Urinary bladder (tissue), 4 donors: ENCODE measurements at places on chromosomes 7 and 10.

DNA sequence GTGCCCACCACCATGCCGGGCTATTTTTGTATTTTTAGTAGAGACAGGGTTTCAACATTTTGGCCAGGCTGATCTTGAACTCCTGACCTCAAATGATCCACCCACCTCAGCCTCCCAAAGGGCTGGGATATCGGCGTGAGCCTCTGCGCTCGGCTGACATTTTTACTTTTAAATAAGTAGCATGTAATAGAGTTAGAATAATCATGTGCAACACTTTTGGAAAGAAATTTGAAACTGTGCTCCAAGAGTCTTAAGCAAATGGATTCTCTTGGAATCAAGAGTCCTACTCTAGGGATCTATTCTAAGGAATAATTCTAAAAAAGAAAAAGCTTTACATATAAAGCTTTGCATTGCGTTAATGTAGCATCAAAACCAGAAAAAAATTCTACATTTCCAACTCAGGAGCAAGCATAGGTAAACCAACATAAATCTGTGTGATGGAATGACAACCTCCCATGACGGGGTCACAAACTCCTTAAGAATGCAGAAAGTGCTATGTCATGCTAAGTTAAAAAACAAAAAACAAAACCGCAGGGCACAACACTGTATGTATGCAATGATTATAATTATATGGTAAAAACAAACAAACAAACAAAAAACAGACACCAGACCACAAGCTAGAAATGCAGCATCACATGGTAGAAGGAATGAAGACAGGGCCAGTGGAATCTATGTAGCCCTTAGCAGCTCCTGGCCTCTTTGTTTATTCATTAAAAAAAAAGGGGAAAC lies 98.7 kb downstream of the RNF216 start:
- no peak for DNase-seq

DNA sequence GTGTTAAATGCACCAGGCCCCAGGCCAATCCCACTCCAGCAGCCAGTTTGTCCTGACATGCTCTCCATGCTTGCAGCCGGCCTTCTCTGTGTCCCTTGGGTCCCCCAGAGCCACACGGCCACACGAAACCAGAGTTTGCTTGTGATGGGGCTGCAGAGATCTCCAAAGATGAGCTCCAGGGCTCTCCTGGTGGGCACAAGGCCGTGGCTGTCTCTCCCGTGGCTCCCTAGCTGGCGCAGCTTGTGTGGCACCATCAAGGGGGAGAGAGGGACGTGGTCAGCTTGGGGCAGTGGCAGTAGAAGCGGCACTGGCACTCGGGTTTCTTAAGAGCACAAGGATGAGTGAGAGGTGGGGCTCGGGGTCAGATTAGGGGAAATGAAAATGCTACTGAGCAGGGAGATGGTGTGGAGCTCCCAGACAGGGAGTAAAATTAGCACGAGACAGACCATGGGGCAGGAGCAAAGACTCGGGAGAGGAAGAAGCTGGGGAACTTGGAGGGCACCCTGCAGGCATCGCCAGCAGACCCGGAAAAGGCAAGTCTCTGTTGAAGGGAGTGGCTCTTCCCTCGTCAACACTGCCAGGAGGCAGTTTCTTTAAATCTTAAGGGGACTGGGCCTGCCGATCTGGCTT lies 572.5 kb upstream of the FOXK1 start:
- no peak for DNase-seq

DNA sequence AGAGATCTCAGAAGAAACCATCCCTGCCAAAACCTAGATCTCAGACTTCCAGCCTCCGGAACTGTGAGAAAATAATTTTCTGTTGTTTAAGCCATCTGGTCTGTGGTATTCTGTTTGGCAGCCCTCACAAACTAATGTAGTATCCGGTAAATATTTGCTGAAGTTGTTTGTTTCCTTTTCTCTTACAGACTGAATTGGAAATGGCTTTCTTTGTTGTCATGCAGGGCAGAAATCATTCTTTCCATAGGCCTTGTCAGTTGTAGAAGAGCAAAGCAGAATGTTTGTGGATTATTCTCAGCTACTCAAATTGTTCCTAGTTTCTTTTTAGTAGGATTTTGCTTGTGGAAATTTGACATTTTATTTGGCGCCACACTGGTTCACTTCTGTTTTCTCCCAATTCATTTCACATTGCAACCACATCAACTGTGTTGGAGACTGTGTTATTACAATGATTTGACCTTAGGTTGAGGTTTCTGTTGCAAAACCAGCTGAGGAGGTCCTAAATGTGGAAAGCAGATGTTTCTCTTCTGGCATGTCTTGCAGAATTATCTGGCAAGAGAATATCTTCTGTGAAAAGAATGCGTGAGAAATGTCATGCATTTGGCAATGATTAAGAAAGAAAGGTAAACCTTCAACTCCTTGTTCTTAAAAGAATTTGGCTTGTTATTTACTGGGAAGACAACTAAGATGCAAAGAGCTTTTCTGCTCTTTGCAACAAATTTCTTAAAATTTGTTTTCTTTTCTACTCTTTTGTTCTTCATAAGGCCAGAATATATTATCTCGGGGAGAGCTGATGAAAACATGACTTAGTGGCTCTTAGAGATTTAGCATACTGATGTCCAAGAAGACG lies 25.8 kb downstream of the ACTA2 start:
- no peak for DNase-seq

GRCh38 chr10:74842301-74842954 lies 16.0 kb downstream of the KAT6B start:
- DNase-seq = no peak

DNA sequence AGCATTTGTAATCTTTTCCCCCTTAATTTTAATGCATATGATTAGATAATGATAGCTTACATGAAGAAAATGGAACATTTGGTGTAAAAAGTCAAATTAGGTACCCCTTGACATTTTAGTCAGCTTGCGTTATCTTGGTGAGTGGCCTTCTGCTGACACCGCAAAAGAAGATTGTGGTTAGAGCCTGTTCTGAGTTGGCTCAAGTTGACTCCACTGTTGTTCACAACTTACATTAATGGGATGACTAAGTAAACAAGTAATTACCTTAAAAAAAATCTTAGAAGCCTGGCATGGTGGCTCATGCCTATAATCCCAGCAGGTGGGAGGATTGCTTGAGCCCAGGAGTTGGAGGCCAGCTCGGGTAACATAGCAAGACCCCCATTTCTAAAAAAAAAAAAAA lies 24.2 kb downstream of the TRRAP start:
- DNase-seq = no peak

GRCh38 chr7:157551325-157552070 lies 214.7 kb downstream of the DNAJB6 start:
- DNase-seq = no peak

GRCh38 chr7:12102126-12102525 lies 109.0 kb upstream of the TMEM106B start:
- DNase-seq = no peak

- no peak for DNase-seq
These were observed 31.9 kb downstream of the RSBN1L start for GRCh38 chr7:77727936-77728701.

DNA sequence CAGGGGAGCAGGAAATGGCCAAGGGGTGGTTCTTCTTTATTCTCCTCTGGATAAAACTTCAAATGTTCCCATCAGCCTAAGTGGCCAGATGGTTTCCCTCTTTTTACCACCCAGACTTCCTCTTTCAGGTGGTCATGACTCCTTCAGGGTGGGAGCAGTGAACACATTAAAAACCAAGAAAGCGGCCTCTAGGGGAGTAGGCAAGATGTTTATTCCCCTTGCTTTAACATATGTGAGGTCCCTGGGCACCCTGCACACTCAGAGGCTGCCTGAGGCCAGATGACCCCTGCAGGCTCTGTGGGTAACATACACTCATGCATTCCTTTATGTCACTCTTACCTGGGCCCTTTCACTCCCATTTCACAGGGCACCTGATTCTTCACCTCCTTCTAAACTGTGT lies 357.4 kb downstream of the ABCA13 start:
- no peak for DNase-seq

- no peak for DNase-seq
These were observed 121.5 kb downstream of the SNX10 start for GRCh38 chr7:26413007-26413691.

DNA sequence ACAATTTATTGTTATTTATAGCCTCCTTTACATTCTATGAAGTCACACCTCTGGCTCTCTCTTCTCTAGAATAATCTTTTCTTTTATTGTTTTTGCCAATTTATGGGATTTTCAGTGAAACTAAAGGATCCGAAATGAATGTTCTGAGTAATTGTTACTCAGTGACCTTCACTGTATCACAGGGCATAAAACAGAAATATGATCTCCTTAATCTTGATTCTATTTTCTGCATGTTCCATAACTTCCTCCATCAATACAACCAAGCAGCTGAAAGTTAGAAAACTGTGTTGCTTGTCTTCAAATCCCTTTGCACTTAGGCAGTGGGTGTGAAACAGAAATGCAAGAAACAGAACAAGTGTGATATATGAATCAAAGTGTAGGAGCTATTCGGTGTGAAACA lies 57.4 kb upstream of the FERD3L start:
- DNase-seq = no peak

DNA sequence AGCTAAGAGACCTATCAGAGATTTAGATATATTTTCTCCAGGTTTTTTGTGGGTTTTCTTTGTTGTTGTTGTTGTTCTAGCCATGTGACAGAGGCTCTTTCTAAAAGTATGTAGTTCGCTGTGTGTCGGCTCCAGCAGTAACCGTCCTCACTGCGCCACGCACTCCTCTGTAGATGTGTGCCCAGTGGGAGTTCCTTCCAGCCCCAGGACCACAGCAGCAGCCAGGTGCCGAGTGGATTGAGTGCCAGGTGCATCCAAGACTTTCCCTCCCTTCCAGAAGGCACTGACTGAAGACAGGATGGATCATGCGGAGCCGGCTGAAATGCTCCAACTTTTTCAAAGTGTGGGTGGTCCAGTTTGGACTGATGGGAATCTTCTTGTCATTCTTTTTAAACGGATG lies 31.8 kb downstream of the WDR86 start:
- DNase-seq = no peak

DNA sequence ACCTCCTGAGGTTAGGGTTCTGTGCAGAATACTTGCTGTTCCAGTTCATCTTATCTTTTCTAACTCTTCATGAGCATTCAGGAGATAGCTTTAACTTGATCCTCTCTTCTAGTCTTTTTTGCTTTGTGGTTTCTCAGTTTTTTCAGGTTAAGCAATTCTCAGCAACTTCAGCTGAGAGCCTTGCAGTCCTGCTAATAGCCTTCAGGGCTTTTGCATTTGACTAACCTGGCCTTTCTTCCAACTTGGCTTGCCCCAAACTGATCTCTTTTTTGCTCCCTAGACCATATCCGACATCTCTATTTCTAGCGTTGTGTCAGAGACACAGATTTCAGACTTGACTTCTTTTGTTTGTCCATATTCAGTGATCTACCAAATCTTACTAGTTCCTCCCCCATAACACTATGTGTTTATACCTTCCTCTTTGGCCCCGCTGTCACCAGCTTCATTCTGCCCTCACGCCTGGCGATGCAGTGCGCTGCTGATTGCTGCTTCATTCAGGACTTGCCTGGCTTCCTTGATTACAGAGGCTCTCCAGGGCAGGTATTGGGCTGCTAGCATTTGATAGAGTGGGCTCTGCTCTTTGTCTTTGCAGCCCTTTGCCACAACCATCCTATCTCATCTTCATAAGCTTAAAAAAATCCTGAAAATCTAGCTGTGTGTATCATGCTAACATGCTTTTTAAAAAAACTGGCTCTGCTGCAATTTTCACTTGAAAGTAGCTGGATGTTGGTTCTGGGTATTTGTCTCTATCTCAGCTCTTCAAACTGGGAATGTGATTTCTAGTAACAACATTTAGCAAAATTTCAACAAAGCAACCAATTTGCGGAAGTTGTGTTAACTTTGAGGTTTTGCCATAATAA lies 9.6 kb downstream of the CUL1 start:
- no peak for DNase-seq

DNA sequence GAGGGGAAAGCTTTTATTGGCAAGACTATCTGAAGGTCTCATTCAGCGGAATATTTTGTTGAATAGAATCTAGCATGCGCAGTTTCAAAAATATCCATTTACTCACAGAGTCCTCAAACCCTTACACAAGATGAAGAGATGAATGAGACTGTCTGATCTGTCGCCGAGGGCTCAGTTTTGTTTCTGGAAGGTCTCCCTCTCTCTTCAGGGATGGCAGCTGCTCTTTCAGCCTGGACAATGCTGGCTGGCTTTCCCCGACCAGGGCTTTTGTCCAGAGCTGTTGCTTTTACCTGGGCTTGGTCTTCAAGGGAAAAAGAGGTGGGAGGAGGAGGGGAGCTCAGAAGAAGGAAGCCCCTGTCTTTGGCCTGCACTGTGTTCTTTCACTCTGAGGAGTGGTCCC lies 81.9 kb upstream of the BTBD16 start:
- DNase-seq = no peak

DNA sequence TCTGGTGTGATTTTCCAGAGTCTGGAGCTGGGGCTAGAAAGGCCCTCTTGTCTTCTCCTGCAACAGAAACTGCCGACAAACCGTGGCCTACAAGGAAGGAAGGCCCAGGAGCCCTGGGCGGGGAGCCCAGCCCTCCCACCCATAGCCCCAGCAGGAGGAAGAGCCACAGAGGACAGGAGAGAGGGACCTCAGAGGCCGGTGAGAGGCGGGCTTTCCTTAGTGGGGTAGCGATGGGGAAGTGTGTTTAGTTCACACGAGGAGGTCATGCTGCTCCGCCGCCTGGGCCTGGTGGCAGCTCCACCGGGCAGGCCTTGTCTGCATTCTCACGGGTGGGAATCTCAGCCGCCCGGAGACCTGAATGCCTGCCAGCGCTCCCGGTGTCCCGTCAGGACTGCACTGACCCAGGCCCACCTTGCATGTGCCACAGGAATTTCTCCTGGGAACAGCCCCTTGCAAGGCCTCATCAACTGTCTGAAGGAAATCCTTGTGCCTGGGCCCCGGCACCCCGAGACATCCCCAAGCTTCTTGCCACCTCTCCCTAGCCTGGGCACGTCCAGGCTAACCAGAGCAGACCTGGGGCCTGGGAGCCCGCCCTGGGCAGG lies 50.9 kb downstream of the ZNF467 start:
- no peak for DNase-seq

DNA sequence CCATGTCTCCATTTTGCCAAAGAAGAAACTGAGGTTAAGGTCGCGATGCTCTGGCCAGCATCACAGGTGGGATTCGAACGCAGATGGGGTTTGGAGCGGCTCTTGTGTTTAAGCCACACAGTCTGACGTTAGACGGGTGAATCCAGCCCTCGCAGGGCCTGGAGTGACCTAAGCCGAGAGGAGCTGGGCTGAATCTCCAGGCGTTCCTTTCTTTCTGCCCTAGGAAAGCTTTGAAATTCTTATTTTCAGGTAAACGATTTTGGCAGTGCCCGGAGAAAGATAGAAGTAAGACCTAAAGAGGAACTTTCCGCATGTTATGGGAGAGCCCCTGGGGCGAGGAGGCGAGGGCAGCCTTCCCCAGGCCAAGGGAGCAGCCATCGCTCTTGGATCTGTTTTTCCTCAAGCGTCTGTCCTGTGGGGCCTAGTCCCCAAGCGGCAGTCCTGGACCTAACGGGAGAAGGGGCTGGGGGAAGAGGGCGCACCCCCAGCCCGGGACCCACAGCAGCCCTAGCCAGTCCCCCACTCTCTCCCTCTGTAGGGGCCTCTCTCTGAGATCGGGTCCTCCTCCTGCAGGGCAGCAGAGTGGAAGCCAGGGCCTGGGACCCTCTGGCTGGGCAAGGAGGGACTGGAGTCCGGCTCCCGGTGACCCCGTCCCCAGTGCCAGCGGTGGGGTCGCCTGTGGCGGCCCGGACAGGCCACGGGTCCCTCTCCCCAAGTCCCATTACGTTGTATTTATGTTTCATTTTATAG lies 8.9 kb upstream of the LBX1 start:
- no peak for DNase-seq
